ENCODE measurements at places on chromosomes 16 and 17.

DNA sequence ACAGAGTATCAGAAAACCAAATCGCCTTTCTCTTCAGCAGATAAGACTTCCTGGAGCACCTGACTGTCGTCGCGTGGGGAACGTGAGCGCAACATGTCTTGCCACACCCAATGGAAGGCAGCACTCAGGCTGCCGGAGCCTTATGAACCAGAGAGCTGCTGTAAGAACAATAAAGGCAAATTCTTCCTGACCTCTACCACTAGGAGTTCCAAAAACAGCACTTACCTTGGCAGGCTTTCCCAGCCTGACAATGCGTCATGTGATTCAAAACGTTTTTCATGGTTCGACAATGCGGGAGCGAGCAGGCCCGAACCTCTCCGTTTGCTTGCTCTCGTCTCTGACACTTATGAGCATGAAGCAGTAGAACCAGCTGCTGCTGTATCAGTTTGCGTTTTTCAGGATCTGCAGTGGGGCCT lies 75.8 kb upstream of the TRAP1 start:
- DNase-seq = no peak

DNA sequence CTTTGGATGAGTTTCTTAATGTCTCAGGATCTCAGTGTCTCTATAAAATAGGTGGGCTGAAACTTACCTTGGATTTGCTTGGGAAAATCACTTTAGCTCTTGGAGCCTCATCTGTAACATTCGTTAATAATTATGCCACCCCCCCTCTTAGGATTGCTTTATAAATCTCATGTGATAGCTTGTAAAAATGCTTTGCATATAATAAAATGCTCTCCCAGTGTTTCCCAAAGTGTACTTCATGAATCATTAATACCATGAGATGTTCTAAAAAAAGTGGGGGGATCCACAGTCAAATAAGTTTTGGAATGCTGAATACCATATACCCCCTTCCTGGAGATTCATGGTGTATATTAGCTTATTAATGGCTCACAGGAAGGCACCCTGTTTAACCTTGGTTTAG lies 5.2 kb downstream of the KRT39 start:
- DNase-seq = peak; percentile 65

DNA sequence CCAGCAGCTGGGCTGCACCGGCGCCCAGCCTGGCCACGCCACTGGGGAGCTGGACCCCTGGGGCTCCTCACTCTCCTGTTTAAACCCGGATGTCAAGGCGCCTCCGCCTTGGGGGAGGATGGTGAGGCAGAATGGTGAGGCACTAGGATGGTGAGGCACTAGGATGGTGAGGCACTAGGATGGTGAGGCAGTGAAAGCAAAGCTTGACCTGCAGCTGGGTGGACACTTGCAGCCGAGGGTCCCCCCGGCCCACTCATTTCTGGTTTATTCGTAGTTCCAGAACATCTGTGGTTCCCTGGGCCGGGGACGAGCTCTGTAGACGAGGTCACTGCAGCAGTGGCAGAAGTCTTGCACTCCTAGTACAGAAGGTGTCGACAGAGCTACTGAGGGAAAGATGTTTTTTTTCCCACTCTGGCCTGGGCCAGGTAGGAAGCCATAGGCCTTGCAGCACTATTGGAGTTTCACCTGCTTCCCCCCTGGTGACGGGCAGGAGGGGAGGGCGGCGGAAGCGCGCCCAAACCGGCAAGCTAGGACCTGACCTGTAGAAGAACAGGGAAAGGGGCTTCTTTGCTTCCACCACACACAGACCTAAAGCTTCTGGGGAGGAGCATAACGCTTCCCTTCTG lies 1.1 kb upstream of the HNF1B start:
- DNase-seq = no peak

DNA sequence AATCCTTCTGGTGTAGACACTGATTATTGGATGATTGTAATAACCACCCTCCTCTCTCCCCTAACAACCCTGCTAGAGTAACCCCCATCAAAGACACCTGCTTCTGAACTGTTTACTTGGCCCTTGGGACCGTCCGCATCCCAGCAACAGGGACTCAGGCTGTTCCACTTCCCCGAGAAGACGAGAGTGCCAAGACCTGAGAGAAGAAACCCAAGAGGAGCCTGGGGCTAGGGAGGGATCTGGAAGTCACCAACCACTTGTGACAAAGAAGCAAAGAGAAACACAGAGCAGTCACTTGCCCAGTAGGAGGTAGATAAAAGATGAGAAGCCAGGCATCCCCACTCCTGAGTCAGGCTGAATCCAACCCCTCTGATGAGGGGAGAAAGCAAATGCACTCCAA lies 84.3 kb downstream of the CDH11 start:
- no peak for DNase-seq

DNA sequence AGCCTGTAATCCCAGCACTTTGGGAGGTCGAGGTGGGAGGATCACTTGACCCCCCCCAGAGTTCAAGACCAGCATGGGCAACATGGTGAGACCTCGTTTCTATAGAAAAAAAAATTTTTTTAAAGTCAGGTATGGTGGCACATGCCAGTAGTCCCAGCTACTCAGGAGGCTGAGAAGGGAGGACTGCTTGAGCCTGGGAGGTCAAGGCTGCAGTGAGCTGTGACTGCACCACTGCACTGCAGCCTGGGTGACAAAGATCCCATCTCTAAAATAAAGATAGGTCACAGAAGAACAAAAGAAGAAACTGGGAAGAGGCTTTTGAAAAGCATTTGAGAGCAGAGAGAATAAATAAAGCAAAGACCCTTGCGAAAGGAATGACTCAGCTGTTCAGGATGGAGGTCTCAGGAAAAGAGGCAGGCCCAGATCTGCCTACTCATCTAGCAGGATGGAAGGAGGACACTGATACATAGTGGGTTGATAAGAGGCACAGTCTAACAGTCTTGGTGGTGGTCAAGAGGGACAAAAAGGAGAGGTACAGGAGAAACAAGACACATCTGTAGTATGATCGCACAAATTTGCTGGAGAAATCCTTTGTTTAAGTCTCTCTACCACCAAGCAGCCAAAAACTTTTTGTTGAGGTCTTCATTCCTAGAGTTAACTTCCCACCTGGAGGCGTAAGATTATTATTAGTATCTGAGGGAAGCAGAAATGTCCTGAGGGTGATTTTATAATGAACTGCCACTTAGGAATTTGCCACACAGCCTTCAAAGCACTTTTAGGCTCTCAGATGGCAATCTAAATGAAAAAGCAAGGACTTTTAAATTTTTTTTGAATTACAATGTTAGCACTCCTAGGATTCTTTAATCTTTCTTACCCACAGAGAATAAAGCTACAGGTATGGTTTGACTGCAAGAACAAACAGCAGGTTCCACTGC lies 17.6 kb downstream of the ZSWIM7 start:
- DNase-seq = peak; percentile 74

- peak; percentile 29 for DNase-seq
Observed at GRCh38 chr17:58666858-58667267, 25.0 kb downstream of the TEX14 start.

- DNase-seq = no peak
Observed at GRCh38 chr17:74415608-74416396, 16.1 kb upstream of the GPRC5C start.

- peak; percentile 34 for DNase-seq
Observed at GRCh38 chr17:76354747-76355310, 1.1 kb upstream of the PRPSAP1 start.

GRCh38 chr17:63542942-63543821 lies 7.1 kb upstream of the DCAF7 start:
- no peak for DNase-seq

GRCh38 chr17:2613089-2613808 lies 19.8 kb downstream of the PAFAH1B1 start:
- DNase-seq = no peak

GRCh38 chr17:61376931-61377838 lies 22.5 kb upstream of the TBX2 start:
- no peak for DNase-seq

GRCh38 chr17:37506678-37507077 lies 17.0 kb downstream of the DUSP14 start:
- peak; percentile 40 for DNase-seq

GRCh38 chr17:58327363-58328194 lies 1.0 kb downstream of the TSPOAP1 start:
- no peak for DNase-seq

- no peak for DNase-seq
Observed at GRCh38 chr17:57010487-57010886, 32.6 kb downstream of the SCPEP1 start.

GRCh38 chr17:70780031-70780430 lies 610.7 kb downstream of the KCNJ2 start:
- no peak for DNase-seq

DNA sequence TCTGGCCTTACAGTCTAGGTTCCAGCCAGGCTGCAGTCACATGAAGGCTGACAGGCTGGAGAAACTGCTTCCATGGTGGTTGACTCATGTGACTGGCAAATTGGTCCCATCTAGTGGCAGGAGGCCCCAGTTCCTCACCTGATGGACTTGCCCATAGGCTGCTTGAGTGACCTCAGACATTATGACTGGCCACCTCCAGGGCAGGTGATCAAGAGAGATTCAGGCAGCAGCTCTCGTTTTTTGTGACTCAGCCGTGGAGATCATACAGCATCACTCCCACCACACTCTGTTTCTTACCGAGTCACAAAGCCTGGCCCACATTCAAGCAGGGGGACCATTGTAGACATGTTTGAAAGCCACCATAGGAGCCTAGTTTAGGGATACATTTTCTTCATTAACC lies 34.5 kb downstream of the SIAH1 start:
- DNase-seq = no peak

DNA sequence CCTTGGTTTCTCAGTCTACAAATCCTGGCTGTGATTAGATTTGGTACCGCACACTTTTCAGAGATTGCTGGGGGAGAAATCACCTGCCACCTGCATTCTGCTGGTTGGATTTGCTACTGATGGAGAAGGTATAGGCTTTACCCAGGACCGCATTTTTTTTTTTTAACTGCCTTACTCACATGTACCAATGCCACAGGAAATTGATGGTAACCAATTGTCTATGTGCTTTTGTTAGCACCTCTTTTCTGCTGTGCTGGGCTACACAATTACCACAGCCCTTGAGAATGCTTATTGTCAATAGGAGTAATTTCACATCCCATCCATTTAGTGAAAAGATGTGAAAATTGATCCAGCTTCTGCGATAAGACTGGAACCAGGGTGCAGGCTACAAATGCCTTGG lies 74.4 kb upstream of the TANC2 start:
- no peak for DNase-seq

GRCh38 chr17:73013301-73013700 lies 79.2 kb downstream of the SLC39A11 start:
- no peak for DNase-seq

- no peak for DNase-seq
Observed at GRCh38 chr17:8496081-8496480, 60.4 kb downstream of the NDEL1 start.

GRCh38 chr16:24493821-24494220 lies 45.5 kb upstream of the RBBP6 start:
- no peak for DNase-seq

DNA sequence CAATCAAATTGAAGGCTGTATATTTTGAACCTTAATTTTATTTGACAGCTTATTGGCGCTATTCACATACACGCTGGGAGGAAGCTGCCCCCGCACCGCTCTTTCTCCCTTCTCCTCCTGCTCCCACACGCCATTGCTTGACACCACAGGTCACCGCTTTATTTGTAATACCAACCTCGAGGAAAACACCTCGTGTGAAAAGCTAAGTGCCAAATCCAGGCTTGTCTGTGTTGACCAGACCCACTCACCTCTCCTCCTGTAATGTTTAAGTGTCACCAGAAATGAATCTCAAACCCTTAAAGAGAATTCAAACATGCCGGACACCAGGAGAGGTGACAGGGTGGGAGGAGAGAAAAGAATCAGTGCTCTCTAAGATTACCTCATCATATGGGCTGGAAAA lies 331.4 kb downstream of the GRIN2A start:
- no peak for DNase-seq

GRCh38 chr17:81580481-81580880 lies 28.3 kb upstream of the FAAP100 start:
- DNase-seq = no peak

GRCh38 chr17:34265711-34266110 lies 4.3 kb upstream of the CCL7 start:
- no peak for DNase-seq

- no peak for DNase-seq
Observed at GRCh38 chr16:78505544-78506366, 406.3 kb downstream of the WWOX start.

DNA sequence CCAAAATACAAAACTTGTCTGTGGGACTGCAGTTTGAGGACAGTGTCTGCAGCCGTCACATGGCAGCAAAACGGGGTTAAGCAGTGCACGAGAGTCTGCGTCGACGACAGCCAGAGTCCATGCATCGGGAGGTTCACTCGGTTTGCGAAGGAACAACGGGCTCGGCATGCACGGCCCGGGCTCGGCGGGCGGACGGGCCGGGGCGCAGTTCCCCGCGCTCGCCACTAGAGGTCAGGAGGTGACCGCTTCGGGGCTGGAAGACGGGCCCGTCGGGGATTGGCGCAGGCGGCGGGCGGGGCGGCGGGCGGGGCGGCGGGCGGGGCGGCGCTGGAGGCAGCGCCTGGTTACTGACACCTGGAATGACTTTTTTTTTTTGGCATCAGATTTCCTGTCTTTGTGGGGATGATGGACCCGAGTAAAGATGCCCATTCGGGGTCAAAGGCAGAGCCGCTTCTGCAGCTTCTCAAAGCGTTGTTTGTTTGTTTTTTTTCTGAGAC lies 6.5 kb downstream of the SCGB1C2 start:
- peak; percentile 66 for DNase-seq

- DNase-seq = peak; percentile 48
Observed at GRCh38 chr16:72247821-72248253, 75.9 kb upstream of the PMFBP1 start.

DNA sequence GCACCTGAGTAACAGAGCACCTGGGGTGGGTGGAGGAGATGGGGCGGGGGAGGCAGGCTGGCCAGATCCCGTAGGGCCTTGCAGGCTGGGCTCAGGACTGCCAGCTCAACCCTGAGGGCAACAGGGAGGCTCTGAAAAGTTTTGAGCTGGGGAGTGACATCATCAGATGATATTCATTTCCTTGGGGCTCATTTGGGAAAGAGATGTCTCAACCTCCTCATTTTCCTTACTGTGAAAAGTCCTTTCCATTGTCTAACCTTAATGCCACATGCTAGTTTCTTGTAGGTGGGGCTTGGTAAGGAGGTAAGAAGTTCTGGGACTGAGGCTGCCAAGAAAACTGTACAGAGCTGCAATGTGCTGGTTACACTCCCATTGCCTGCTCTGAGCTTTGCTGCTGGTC lies 3.7 kb downstream of the TNS4 start:
- DNase-seq = peak; percentile 72

DNA sequence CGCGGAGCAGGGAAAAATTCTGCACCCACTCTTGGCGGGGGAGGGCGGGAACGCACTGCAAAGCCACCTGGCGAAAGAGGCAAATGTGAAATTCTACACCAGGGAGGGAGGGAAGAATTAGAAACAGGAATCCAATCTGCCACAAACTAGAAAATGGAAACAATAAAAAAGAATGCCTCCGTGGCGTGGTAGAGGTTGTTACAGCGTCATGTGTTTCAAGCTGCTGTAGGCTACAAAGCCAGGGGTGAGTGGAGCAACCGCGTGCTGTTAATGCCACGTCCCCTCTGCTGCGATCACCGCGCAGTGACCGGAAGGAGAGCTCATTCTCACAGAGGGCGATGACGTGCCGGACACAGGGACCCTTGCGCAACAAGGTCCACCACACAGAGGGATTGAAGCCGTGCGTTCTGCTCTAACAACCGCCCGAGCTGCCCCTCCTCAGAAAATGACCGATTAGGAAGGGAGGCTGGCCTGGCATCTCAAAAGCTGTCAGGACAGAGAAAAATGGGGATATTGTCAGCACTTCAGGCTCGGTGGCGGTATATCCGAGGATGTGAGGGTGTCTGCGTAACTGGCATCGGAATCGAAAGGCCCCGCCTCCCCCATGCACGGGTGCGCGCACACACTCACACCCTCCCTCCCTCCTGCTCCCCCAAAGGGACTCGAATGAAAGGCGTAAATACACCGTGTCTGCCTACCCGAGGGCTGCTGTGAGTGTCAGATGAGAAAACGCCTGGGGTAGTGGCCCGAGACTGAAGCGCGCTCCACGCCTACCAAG lies 70.8 kb upstream of the TNRC6C start:
- peak; percentile 82 for DNase-seq
